ENCODE measurements at places on chromosomes 16 and 17.
A peak's percentile ranks its signal among the peaks of the same experiment; 100 is the strongest.

DNA sequence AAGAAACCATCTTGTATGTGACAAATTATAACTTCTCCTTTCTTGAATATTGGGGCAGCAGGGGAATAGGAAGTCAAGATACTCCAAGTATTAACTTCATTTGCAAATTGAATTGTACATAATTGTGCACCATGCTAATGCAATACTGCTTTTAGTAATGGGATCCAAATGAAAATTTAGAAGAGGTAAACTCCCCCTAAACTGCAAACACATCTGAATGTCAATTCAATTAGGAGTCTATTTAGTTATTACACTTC is 4.5 kb downstream of the STAT5B start:
- H3K4me1 ChIP-seq = peaks cover 31% of the 10 kb centered on the region
- DNase-seq = no peak
- H3K27me3 ChIP-seq = peaks cover 4% of the 10 kb centered on the region
- no peaks in the 10 kb centered on the region for H3K36me3 ChIP-seq

- H3K4me3 ChIP-seq = peak overlapping the region; percentile 78
- peaks cover 47% of the 10 kb centered on the region for H3K4me1 ChIP-seq
- DNase-seq = no peak
- H3K27me3 ChIP-seq = peaks cover 23% of the 10 kb centered on the region
- peaks cover 24% of the 10 kb centered on the region for H3K36me3 ChIP-seq
- H3K27ac ChIP-seq = peak overlapping the region; percentile 84
Measured at GRCh38 chr16:11677451-11677951, 9.2 kb downstream of the SNN start.

- H3K36me3 ChIP-seq = no peaks in the 10 kb centered on the region
- no peaks in the 10 kb centered on the region for H3K4me1 ChIP-seq
- H3K4me3 ChIP-seq = no peak overlapping the region
- no peak overlapping the region for H3K27ac ChIP-seq
Measured at GRCh38 chr16:85819771-85820170, 20.3 kb downstream of the COX4I1 start.

- no peak overlapping the region for H3K27ac ChIP-seq
- peaks cover 4% of the 10 kb centered on the region for H3K36me3 ChIP-seq
- no peak for DNase-seq
- peaks cover 3% of the 10 kb centered on the region for H3K4me1 ChIP-seq
- no peak overlapping the region for H3K4me3 ChIP-seq
Measured at GRCh38 chr16:10280262-10281170, 98.3 kb upstream of the GRIN2A start.

DNA sequence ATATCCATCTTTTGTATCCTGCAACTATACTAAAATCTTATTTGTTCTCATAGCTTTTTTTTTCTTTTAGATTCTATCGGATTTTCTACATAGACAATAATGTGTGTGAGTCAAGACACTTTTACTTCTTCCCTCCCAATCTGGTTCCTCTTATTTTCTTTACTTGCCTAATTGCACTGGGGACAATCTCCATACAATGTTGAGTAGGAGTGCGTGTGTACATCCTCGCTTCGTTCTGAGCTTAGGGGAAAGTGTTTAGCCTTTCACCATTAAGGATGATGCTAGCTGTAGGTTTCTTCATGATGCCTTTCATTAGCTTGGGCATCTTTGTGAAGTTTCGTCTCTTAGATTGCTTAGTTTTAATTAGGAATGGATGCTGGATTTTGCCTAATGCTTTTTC is 2.9 kb downstream of the SPATA32 start:
- peaks cover 8% of the 10 kb centered on the region for H3K4me1 ChIP-seq
- no peak for DNase-seq
- H3K27me3 ChIP-seq = peaks cover 7% of the 10 kb centered on the region
- H3K36me3 ChIP-seq = no peaks in the 10 kb centered on the region

- H3K4me3 ChIP-seq = no peak overlapping the region
- DNase-seq = no peak
- no peaks in the 10 kb centered on the region for H3K36me3 ChIP-seq
- no peak overlapping the region for H3K27ac ChIP-seq
Measured at GRCh38 chr17:69320908-69321238, 6.1 kb downstream of the ABCA5 start.

GRCh38 chr17:4433515-4434031 is at the start of gene SPNS3:
Gene SPNS3 (plus strand): TSS chr17:4433940. CDS start chr17:4433968, 28 bp downstream.
- peaks cover 6% of the 10 kb centered on the region for H3K4me1 ChIP-seq
- no peak within 1 kb of the TSS for H3K4me3 ChIP-seq
- no peaks in the 10 kb centered on the region for H3K36me3 ChIP-seq
- H3K27me3 ChIP-seq = peaks cover 7% of the 10 kb centered on the region
- H3K27ac ChIP-seq = no peak within 1 kb of the TSS

- no peaks in the 10 kb centered on the region for H3K4me1 ChIP-seq
- H3K4me3 ChIP-seq = no peak overlapping the region
- H3K27me3 ChIP-seq = peaks cover 10% of the 10 kb centered on the region
Measured at GRCh38 chr17:3659541-3660111, 8.8 kb downstream of the TAX1BP3 start.

GRCh38 chr16:48608871-48609651 is 919 bp downstream of the N4BP1 start:
- peaks cover 34% of the 10 kb centered on the region for H3K4me1 ChIP-seq
- no peak for DNase-seq
- H3K27ac ChIP-seq = peak overlapping the region; percentile 75
- peak overlapping the region; percentile 96 for H3K4me3 ChIP-seq
- peaks cover 6% of the 10 kb centered on the region for H3K27me3 ChIP-seq

- no peak for DNase-seq
- H3K4me3 ChIP-seq = no peak overlapping the region
- H3K36me3 ChIP-seq = no peaks in the 10 kb centered on the region
- no peak overlapping the region for H3K27ac ChIP-seq
Measured at GRCh38 chr16:3953728-3954410, 73.4 kb upstream of the CREBBP start.

DNA sequence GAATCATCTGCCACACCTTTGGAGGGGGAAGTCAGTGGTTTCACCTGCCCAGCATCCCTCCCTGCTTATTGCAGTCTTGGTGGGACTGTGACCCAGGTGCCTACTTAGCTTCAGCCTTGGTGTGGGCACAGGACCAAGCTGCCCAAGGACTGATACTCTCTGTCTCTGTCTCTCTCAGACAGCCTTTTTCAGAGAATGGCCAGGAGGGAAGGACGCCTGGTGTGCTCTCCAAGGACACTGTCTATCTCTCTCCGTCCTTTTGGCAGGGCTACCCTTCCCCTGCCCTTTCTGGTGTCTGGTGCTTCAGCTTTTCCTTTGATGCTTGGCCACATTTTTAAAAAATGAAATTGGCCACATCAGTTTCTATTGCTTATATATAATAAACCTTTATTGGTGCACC is 19.6 kb downstream of the PIK3R6 start:
- no peak overlapping the region for H3K4me3 ChIP-seq
- H3K27ac ChIP-seq = no peak overlapping the region
- H3K27me3 ChIP-seq = peaks cover 3% of the 10 kb centered on the region
- peaks cover 8% of the 10 kb centered on the region for H3K4me1 ChIP-seq
- no peak for DNase-seq

DNA sequence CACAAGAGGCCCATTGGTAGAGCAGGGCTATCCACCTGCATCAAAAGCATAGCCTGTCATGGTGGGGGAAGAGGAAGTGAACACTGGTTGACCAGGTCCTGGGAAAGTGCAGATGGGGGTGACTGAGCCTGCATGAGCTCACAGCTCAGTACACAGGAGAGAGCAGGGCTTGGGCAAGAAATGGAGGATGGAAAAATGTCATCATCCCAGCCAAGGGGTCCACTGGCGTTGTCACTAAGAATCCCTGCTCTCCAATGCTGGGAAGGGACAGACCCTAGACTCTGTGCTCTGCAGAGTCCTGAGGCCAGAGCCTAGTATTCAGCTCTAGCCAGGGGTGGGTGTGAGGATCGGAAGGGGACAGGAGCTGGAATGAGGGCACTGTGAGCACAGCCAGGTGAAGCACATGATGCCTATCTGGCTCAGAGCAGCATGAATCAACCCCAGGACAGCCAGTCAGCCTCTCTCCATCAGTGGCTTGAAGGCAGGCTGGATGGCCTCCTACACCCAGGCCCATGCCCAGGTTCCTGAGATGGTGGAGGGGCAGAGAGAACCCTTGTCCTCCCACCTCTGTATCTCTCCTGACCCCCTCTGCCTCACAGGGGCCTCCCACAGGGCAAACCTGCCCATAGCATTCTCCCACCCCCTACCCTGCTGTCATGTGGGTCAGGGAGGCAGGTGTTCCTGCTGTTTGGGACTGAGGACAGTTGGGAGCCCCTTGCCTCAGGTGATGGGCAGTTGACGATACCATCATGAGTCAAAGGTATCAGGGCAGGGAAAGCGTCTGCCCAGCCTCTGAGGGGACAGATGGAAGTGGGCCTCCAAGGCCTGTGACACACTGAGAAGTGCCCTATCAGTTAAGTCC is 13.8 kb upstream of the CTCF start:
- H3K27ac ChIP-seq = peak overlapping the region; percentile 86
- H3K27me3 ChIP-seq = peaks cover 24% of the 10 kb centered on the region
- H3K36me3 ChIP-seq = peaks cover 31% of the 10 kb centered on the region
- H3K4me1 ChIP-seq = peaks cover 31% of the 10 kb centered on the region
- no peak for DNase-seq

- peaks cover 37% of the 10 kb centered on the region for H3K36me3 ChIP-seq
- H3K27ac ChIP-seq = no peak overlapping the region
- H3K4me1 ChIP-seq = no peaks in the 10 kb centered on the region
- peaks cover 2% of the 10 kb centered on the region for H3K27me3 ChIP-seq
- DNase-seq = no peak
Measured at GRCh38 chr17:76063875-76064546, 8.3 kb downstream of the SRP68 start.

DNA sequence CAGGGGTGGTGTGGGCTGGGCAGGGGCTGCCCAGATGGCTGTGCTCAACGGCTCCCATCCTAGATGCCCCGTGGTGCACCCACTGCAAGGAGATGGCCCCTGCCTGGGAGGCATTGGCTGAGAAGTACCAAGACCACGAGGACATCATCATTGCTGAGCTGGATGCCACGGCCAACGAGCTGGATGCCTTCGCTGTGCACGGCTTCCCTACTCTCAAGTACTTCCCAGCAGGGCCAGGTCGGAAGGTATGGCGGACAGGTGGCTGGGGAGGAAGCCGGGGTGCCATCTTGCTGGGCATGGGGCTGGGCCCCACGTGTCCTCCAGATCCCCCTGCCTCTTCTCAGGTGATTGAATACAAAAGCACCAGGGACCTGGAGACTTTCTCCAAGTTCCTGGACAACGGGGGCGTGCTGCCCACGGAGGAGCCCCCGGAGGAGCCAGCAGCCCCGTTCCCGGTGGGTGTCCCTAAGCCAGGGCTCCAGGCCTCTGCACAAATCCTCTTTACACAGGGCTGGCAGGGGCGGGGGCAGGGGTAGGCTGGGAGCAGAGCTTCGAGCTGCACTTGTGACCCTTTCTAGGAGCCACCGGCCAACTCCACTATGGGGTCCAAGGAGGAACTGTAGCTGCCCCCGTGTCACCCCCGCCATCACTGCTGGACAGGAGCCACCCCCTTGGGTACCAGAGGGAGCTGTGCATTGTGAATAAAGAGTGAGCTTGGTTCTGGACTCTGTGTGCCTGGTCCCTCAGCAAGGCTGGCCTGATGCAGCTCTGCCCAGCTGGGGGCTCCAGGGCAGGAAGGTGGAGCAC is 3.7 kb downstream of the PDIA2 start:
- H3K27me3 ChIP-seq = no peaks in the 10 kb centered on the region
- no peak for DNase-seq
- H3K36me3 ChIP-seq = peaks cover 2% of the 10 kb centered on the region
- H3K27ac ChIP-seq = no peak overlapping the region
- no peaks in the 10 kb centered on the region for H3K4me1 ChIP-seq

DNA sequence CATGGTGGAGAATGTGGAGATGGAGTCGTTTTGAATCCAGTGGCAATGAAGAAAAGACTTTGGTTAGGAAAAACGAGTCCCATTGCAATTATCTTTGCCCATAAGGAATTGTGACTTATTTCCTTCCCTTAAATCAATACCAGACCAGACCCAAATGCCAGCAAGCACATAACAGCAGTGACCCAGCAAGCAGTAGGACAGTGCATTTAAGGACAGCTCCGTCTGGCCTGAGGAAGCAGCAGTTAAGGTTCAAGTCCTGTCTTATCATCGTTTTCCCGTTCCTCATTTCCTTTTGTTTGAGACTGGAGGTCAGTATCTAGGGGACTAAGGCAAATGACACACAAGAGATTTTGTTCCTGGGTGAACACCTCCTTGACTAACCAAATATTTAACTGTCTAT is 74.6 kb upstream of the FAM20A start:
- DNase-seq = no peak
- H3K27ac ChIP-seq = no peak overlapping the region
- H3K4me1 ChIP-seq = peaks cover 31% of the 10 kb centered on the region
- H3K27me3 ChIP-seq = peaks cover 4% of the 10 kb centered on the region

DNA sequence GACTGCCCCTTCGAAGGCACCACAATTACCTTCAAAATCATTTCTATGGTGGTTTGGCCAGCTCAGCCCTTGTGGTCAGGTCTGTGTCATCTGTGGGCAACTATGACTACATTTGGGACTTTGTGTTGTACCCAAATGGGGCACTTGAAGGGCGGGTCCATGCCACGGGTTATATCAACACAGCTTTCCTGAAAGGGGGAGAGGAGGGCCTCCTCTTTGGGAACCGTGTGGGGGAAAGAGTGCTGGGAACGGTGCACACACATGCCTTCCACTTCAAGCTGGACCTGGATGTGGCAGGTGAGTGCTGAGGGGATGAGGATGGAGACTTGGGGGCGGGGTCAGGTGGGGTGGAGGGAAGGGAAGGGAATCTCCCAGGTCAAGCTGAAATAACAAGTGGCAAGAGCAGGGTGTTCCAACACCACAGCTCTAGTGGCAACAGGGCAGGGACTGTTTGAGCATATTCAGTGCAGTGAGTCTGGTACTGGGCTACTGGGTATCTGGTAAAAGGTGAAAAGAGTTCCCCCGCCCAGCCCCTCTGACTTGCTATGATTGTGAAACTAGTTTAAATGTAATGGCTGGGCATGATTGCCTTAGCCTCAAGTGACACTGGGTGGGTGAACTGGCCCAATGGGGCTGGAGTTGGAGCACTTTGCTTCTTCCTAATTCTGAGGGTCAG is 1.7 kb downstream of the AOC2 start:
- H3K27me3 ChIP-seq = peaks cover 4% of the 10 kb centered on the region
- DNase-seq = no peak
- peaks cover 30% of the 10 kb centered on the region for H3K36me3 ChIP-seq
- H3K27ac ChIP-seq = no peak overlapping the region
- no peak overlapping the region for H3K4me3 ChIP-seq
- H3K4me1 ChIP-seq = peaks cover 7% of the 10 kb centered on the region

GRCh38 chr16:72788269-72788809 is 259.6 kb downstream of the ZFHX3 start:
- peaks cover 20% of the 10 kb centered on the region for H3K36me3 ChIP-seq
- H3K4me3 ChIP-seq = peak overlapping the region; percentile 78
- H3K27me3 ChIP-seq = peaks cover 10% of the 10 kb centered on the region
- no peak overlapping the region for H3K27ac ChIP-seq
- peaks cover 3% of the 10 kb centered on the region for H3K4me1 ChIP-seq

GRCh38 chr17:20999044-20999573 is 43.7 kb downstream of the USP22 start:
- DNase-seq = no peak
- H3K27ac ChIP-seq = peak overlapping the region; percentile 9
- no peak overlapping the region for H3K4me3 ChIP-seq
- peaks cover 10% of the 10 kb centered on the region for H3K27me3 ChIP-seq

- H3K27ac ChIP-seq = no peak overlapping the region
- no peaks in the 10 kb centered on the region for H3K36me3 ChIP-seq
- H3K4me3 ChIP-seq = no peak overlapping the region
- no peaks in the 10 kb centered on the region for H3K4me1 ChIP-seq
Measured at GRCh38 chr16:13793841-13794409, 126.0 kb upstream of the ERCC4 start.

- H3K27ac ChIP-seq = no peak overlapping the region
- H3K27me3 ChIP-seq = peaks cover 15% of the 10 kb centered on the region
- H3K4me3 ChIP-seq = no peak overlapping the region
- no peaks in the 10 kb centered on the region for H3K36me3 ChIP-seq
Measured at GRCh38 chr16:88685156-88686061, 898 bp downstream of the SNAI3 start.

GRCh38 chr17:78224231-78225087 is 7.0 kb upstream of the TMEM235 start:
- H3K36me3 ChIP-seq = no peaks in the 10 kb centered on the region
- peak overlapping the region; percentile 96 for H3K27ac ChIP-seq
- no peak for DNase-seq
- H3K4me3 ChIP-seq = peak overlapping the region; percentile 44
- H3K4me1 ChIP-seq = peaks cover 60% of the 10 kb centered on the region

Measured in endothelial cell (in vitro differentiated cells).